Activated naive CD4-positive, alpha-beta T cell treated with anti-CD3 and anti-CD28 coated beads, Interleukin-2, amount 10 ng/mL, durations not matched to agents 5 hours and 36 hours (primary cell): ENCODE measurements at places on chromosomes 16 and 17. TPM values are rescaled to one million over a fixed set of nuclear protein-coding genes. Genes with fewer than 3 reads are reported as not detected.

Gene NOD2
- 1.5 TPM for total RNA-seq

Gene MYH2
- not detected for total RNA-seq

Gene RFFL
- total RNA-seq = 29.3 TPM

Gene SPAG5
- total RNA-seq = 93.3 TPM
